Lung microvascular endothelial cell (primary cell): ENCODE measurements at places on chromosomes 4 and X. TPM values are rescaled to one million over a fixed set of nuclear protein-coding genes. Genes with fewer than 3 reads are reported as not detected.

Gene MAGEB3
- not detected in 2 replicates for total RNA-seq

- no peak for DNase-seq
Observed at GRCh38 chrX:118502161-118502789, 6.7 kb downstream of the DOCK11 start.

DNA sequence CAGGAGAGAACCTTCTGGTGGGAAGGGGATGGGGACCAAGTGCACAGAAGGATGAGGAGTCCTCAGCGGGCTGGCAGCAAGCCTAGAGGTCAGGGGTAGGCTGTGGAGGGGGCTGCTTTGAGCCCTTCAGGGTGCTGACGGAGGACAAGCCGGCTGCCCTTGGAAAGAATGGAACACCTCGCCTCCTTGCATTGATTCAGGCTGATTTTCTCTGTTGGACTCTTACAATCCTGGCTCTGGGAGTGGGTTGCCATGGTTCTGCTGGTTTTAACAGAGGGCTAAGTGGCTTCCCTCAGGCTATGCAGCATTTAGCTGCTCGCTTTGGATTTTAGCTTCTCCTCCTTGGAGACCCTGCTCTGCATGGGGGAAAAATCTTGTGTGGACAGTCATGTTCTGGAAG is 49.4 kb upstream of the CHRNA9 start:
- no peak for DNase-seq

DNA sequence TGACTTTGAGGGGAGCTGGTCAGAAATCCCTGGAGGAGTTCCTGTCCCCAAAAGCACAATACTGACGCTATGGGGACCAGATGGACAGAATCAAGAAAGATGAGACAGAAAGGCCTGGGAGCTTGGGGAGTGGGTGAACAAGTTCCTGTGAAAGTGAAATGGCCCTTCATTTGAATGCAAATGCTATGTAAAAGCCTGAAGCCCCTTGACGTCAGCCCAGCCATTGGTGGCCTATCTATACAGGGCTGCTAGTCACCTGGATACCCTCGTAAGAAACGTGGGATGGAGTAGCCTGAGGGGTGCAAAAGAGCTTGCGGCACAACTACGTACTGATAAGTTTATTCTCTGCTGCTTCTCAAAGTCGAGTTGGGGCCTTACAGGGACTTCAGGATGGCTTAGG is at the start of gene CDX4:
TSS of gene CDX4 (plus strand) at position 223 of the 400 bp plus-strand sequence. CDS start 201 bp downstream, outside the sequence.
- no peak for DNase-seq

Gene CHRNA9
- not detected in 2 replicates for total RNA-seq

Gene CDKL2
- total RNA-seq, result under 0.01 TPM in 2 replicates

Gene SUPT20HL2
- total RNA-seq, result not detected in 2 replicates

Gene ZNF674
- 3.1 and 4.0 TPM in 2 replicates for total RNA-seq

DNA sequence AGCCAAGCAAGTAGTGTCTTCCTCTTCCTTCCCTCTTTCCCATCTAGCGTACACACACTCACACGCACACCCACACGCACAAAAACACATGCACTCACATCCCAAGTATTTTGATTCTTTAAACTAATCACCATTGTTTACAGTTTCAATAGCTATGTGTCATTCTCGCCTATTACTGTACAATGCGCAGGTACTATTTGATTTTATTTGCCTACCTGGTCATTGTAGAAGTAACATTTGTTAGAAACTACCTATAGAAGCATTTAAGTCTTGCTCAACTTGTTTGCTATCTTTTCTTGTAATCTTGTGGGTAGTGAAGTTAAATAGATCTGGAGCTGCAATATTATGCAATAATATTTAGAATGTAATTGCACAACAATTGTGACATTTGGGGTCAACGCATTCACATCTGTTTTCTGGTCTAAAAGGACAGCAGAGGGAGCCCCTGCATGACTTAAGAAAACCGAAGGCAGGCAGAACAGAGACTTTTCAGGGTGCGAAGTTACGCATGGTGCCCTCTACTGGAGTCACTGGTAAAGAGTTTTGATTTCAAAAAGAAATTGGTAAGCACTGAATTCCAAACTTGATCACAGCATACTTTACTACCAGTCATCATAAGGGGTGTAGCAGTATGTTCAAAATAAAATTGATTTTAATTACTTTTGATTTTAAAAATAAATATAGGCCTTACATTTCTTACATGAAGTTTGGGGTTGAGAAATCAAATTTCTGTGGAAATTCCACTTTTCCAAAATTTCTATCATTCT is 503.3 kb upstream of the FAM241A start:
- peak; percentile 92 for DNase-seq

Gene ARSH
- not detected in 2 replicates for total RNA-seq

Gene SLC6A14
- total RNA-seq, result not detected in 2 replicates

DNA sequence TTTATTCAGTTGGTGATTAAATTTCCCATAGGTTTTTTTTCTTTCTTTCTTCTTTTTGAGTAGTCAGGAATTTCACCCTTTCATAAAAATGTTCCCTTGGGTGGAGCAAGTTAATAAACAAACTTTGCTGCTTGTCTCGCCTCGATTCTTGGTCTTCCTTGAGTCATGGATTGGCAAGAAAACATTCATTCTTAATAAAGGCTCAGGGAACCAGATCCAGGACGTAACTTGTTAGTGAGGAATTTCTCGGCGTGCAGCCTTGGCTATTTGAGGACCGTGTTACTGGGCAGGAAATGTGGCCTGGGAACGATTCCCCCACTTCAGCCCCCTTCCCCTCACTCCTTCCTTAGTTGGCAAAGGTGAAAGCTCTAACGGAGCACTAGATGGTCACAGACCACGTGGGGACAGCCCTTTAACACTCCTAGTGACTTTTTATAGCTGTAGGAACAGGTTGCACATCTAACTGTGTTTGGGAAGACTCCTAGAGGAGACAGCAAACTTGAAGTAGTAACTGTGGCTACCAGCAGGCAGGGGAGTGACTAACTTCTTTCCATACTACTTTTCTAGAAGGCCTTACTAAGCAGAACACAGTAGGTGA is 106.8 kb downstream of the UCHL1 start:
- DNase-seq, result no peak

DNA sequence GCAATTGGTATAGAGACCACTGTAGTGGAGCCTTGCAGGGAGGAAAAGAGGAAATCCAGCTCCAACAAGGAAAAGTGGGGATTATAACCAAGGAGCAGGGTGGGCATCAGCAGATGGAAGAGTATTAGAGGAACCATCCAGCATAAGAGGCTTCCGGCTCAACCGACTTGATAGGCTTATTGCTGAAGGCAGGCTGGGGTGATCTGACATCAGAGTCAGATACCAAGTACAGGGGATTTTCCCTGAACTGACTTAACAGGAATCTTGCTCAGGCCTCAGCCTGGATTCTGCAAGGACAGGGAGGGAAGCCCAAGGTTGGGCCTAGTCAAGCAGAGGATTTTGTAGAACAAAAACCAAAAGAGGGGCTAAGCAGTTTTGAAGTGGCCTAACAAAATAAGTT is 129.6 kb downstream of the DCLK2 start:
- no peak for DNase-seq

DNA sequence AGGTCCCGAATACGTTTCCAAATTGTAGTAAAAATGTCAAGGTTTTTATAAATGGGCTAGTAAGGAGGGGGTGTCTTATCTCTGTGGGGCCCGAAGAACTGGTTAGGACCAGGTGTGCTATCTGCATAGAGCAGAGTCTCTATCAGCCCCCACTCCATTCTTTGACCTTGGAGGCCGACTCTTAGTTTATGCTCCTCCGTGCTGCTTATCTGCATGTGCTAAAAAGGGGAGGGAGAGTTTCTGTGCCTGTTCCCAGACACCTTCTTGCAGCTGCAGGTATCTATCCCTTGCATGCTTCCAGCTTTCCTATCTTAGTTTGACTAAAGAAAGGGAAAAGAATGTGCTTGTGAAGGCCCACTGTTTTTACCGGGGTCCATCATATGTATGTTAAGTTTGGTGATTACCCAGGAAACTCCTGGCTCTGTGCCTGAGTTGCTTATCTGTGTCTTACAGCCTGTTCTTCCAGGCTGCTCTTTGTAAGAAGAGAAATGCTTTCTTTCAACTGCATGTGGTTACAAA is 28.6 kb upstream of the NAF1 start:
- no peak for DNase-seq

GRCh38 chr4:1218634-1219565 is 30.0 kb downstream of the CTBP1 start:
- no peak for DNase-seq

Gene MGARP
- total RNA-seq, result 0.40 and 0.44 TPM in 2 replicates

Gene NPNT
- total RNA-seq, result under 0.01 TPM in 2 replicates

Gene USP17L30
- not detected in 2 replicates for total RNA-seq

Gene IL3RA
- 15.5 and 19.6 TPM in 2 replicates for total RNA-seq

DNA sequence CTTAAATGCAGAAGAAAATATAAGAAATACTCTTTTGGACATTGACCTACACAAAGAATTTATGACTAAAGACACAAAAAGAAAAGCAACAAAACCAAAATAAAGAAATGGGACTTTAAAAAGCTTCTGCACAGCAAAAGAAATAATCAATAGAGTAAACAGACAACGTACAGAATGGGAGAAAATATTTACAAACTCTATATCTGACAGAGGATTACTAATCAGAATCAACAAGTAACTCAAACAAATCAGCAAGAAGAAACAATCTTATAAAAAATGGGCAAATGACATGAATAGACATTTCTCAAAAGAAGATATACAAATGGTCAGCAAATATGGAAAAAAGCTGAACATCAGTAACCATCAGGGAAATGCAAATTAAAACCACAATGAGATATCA is 37.6 kb upstream of the UGT2B17 start:
- DNase-seq, result no peak

DNA sequence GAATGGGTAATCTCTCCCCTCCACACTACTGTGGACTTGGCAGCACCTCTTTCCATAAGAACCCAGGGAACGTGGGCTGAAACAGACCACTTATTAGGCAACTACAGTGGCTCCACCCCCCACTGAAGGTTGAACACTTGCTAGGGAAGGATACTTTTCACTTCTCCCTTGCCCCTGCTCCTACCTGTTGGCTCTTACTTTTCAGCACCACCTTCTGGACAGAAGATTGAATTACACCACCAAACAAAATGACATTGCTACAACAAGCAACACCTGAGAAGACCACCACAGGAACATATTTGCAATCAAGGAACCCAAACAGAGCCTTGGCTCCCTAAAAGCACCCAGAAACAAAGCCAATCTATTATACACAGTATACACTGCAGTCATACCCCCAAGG is 132.1 kb upstream of the CXCL13 start:
- DNase-seq, result peak; percentile 29

DNA sequence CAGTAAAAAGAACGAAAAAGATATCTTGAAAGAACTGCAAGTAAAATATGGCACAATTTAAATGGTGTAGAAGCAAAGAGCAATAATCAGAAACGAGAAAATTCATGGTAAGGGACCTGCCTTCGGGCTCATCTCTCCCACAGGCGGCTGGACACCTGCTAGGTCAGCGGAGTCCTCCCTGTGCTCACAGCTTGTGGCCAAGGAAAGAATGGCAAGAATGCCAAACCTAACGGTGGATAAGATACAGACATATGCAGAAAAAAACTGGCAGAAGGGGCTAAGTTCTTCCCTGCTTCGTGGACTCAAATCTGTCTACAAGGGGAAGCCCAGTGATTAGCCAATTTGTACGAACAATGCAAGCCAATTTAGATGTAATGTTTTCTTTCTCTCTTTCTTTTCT is 152.1 kb upstream of the VCX start:
- DNase-seq, result no peak

DNA sequence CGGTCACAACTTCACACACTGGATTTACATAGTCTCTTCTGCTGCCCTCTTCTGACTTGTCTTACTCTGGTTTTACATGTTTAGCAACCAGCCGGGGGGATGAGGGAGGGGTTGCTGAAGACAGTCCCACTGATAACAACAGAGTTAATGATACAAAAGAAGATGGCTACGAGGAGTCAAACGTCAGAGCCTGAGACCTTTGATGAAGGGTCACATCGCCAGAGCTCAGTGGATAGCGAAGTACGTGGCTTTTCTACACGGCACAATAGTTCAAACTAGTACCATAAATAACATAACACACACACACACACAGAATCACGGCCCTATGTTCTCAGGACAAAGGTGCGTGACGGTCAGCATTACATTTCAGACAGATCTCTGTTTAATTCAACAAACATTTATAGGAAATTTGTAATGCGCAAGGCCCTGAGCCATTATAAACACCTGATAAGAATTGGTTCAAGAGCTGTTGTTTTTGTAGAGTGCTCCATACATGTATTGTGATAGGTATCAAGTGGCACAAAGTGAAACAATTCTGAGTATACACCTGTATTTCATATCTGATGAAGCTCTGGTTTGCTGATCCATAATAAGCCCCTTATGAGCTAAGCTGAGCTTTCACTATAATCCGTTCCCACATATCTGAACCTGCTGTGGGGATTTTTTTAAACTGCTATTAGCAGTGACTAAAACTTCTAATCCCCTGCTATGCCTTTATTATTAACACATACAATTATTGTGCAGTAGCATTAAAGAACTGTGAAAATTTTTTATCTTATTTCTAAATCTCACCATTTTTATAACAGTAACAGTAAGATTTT is 100.0 kb downstream of the NR3C2 start:
- DNase-seq, result peak; percentile 44

Gene STATH
- total RNA-seq, result not detected in 2 replicates

Gene UNC5C
- under 0.01 TPM in 2 replicates for total RNA-seq

GRCh38 chr4:52704661-52705060 is 45.6 kb upstream of the USP46 start:
- no peak for DNase-seq

GRCh38 chr4:103429283-103429682 is 231.1 kb upstream of the CENPE start:
- no peak for DNase-seq

DNA sequence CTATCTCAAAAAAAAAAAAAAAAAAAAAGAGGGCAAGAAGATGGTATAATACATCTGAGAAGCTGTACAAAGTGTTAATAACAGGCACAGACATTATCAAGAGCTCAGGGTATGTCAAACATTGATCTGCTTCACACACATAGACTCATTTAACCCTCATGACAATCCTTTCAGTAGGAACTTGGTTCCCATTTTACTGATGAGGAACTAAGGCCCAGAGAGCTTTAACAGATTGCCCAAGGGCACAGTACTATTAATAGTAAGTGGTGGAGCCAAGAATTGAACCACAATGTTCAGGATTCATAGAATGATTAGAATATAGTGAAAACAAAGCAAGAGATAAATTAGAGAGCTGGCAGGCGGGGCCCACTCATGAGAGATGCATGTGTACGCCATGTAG is 154.4 kb downstream of the EFHC2 start:
- DNase-seq, result no peak

DNA sequence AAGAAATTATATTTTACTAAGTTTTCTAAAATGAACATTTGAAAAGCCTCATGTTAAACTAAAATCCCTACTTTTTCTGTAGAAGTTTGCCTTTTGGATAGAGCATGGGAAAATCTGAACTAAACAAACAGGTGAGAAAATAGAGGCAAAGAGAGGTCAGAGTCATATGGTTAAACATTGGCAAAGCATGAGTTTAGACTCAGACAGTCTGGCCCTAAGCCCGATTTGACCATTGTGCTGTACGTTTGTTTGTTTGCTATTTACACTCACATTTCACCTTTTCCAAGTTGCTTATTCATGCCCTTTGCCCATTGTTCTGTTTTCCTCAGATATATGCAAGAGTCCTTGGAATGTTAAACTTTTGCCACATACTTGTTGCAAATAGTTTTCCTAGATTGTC is 85.4 kb downstream of the TIGD2 start:
- no peak for DNase-seq
